ENCODE measurements at places on chromosomes 12 and 14.

- DNase-seq: no peak
Observed at GRCh38 chr12:62078020-62078419, 182.2 kb upstream of the USP15 start.

- no peak for DNase-seq
Observed at GRCh38 chr14:38404616-38405015, 148.7 kb upstream of the CLEC14A start.

GRCh38 chr12:6337958-6338433 is 3.9 kb downstream of the TNFRSF1A start:
- DNase-seq: no peak

- DNase-seq: no peak
Observed at GRCh38 chr14:26738571-26738970, 140.7 kb upstream of the NOVA1 start.

GRCh38 chr12:76762601-76762980 is 1.3 kb upstream of the ZDHHC17 start:
- DNase-seq: no peak

DNA sequence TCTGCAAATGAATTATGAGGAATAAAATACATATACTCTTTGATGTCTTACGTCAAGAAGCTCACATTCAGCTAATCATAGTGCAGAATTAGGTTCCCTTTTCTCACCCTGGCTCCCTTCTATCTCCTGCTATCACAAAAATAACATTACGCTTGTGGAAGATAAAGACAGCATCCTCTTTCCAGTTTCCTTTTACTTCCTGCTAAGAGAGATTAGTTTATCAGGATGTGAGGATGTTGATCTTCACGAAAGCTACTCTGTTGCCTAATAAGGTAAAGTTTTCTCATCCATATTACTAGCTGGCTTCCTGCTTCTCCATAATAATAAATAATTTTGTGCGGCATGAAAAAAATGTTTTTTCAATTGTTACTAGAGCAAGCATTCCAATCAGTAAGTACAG is 217.7 kb upstream of the DCN start:
- no peak for DNase-seq

DNA sequence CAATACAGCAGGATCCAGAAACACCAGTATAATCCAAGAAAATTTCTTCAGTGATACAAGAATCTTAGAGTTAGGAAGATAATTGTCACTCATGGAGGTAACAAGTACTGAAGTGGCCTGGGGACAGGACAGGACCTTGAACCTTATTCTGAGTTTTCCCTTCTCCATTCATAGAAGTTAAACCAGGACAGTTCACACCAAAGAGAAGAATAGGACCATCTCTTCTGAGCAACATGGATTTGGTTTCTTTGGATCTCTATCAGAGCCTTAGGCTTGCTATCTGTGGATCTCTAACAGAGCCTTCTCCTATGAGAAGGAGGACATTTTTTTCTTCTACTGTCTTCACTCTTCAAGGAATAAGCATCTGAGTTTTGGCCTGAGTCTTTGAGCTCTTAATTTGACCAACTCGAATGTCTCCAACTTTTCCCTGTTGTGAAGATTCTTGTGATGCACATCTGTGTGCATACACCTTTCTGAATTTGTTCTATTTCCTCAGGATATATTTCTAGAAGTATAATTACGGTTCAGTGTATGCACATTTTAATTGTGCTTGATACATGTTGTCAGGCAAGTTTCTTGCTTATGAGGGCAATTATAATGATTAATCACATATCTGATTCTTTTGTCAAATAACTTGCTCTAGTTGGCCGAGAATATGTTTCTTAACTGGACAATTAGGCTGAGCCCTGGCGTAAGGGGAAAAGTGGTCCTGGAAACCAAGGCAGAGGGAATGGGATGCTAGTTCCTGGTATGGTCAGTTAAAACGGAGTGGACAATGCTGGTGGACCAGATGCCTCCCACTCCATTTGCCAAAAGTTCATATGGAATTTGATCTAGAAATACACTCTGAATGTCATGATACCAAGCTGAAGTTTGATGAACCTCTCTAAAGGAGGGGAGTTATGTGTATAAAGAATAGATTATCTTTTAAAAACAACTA is 6.6 kb downstream of the KRT6A start:
- no peak for DNase-seq

GRCh38 chr12:108696111-108696995 is 35.0 kb downstream of the CORO1C start:
- no peak for DNase-seq

- DNase-seq: no peak
Observed at GRCh38 chr14:71588576-71589215, 343.5 kb upstream of the RGS6 start.

GRCh38 chr12:104788840-104789271 is 169.2 kb downstream of the SLC41A2 start:
- no peak for DNase-seq

- DNase-seq: no peak
Observed at GRCh38 chr12:79555028-79555925, 135.5 kb downstream of the PAWR start.

DNA sequence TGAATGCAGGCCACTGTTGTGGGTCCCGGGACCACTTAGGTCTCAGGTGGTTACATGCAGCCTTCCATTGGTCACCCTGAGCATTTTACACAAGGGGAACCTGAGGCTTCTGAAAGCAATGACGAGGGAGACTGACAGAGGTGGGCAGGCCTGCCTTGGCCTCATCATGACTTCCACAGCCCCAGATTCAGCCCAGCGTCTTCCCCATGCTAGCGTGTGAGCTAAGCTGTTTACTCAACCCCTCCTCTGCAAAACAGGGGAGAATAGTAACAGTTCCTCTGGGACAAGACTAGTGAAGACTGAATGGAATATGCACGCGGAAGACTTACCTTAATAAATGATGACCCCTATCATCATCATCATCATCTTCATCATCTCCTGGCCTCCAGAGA is 46.8 kb downstream of the VWF start:
- no peak for DNase-seq

DNA sequence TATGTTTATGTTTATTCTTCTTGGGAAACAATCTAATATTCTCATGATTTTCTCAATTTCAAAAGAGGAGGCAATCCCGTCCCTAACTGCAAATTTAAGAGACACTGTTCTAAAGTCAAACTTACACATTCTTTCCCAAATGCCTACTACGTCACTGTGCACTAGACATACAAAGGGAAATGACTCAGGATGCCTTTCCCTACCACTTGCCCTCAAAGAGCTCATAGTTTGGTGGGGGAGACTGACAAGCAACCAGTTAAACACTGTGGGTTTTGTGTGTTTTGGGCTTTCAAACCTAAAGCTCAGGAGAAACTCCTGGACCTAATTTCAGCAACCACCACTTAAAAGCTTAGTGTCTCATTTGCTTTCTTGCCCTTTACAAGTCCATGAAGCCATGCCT is 58.4 kb downstream of the ATP2B1 start:
- DNase-seq: no peak

- DNase-seq: no peak
Observed at GRCh38 chr14:67418401-67419191, 6.6 kb upstream of the PLEK2 start.

DNA sequence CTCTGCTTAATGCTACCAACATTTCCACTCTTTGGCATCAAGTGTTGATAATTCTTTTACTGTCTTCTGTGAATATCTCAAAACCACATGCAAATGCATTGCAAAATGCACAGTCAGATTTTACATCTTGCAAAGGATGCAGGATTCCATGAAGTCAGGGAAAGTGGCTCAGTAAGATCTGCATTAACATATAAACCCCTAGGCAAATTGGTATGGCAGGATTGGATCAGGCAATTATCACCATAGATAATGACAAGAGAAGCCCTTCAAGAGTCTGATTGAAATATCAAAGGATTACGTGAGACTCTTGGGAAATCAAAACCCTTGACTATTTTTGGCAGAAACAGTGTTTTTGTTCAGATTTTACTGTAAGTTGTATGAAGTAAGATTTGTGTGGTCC is 71.0 kb downstream of the TMTC2 start:
- DNase-seq: no peak

GRCh38 chr12:3326850-3327780 is 163.9 kb upstream of the PRMT8 start:
- DNase-seq: no peak

- DNase-seq: no peak
Observed at GRCh38 chr12:20438299-20438779, 70.0 kb downstream of the PDE3A start.

DNA sequence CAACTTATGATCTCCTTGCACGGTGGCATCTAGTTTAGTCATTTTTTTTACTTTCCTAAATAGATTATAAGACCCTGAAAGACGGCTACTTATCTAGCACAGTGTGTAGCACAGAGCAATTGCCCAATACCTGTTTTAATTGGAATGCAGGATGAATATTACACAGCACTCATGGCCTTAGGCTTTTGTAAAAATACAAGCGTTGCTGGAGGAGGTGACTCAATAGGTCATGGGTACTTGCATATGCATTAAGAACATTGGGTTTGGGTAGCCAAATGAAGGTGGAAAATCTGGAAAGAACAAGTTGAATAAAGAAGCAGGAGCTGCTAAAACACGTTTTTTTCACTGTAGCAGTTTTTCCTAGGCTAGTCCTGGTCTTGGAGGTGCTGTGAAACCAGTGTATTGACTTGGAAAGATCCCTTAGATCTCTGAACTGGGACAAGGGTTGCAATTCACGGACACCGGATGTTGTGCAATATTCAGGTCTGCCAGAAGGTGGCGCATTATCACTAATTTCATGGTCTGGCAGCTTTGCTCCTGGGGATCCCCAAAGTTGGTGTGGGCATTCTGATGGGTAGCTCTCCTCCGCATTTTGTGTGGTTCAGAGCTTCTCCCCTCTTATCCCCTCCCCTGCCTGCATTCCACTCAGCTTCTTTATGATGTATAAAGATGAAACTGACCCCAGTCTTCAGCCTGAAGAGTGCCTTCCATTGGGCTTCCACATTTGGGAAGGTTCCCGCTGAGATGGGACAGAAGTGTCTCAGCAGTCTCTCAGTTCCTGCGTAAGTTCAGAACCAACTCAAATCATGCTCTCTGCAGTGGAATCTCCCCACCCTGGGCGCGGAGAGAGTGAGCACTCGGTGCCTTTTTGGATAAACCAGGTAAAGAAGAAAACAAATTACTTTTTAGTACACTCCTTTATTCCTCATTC is 278.3 kb downstream of the NRXN3 start:
- no peak for DNase-seq

DNA sequence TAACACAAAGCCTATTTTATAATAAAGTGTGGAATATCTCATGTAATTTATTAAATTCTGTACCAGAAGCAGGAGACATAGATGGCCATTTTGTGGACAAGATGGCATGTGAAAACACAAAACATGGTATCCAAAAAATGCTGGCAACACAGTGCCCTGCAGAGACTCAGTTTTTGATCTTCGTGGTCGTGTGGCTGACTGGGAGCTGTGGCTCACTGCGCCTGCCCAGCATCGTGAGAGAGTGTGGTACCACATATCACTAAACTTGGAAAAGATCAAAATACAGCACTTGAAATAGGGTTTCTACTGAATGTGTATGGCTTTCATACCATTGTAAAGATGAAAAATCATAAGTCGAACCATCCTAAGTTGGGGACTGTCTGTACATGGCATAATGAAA is 43.0 kb upstream of the MANSC4 start:
- no peak for DNase-seq

GRCh38 chr14:77424862-77425261 is 1.5 kb upstream of the NOXRED1 start:
- DNase-seq: no peak

GRCh38 chr12:132601171-132601883 is 9.1 kb downstream of the LRCOL1 start:
- no peak for DNase-seq

DNA sequence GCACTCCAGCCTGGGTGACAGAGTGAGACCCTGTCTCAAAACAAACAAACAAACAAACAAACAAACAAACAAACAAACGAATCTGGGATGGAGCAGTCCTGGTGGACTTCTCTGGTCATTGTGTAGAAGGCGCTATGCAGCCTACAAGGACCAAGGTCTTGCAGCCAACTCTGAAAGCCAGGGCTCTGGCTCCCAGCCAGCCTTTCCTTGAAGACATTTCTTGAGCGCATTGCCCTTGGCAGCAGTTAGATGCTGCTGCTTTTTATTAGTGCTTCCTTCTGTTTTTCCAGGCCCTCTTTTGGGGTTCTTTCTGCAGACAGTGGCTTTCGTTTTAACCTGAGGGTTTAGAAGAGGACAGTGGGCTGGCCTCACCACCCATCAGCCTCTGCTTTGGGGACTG is 20.2 kb downstream of the CCDC177 start:
- no peak for DNase-seq
